ENCODE measurements at places on chromosomes 5 and 9.

- DNase-seq, result no peak
These were observed 16.8 kb downstream of the NR3C1 start for GRCh38 chr5:143386725-143387124.

- no peak for DNase-seq
These were observed 83.2 kb downstream of the USP20 start for GRCh38 chr9:129918296-129918950.

GRCh38 chr5:61313960-61314681, 17.9 kb upstream of the ZSWIM6 start:
- DNase-seq, result no peak

- DNase-seq, result no peak
These were observed 97.8 kb downstream of the ZSWIM6 start for GRCh38 chr5:61429906-61430305.

- DNase-seq, result no peak
These were observed 1.2 kb downstream of the ARRDC1 start for GRCh38 chr9:137606734-137607138.

- DNase-seq, result no peak
These were observed 81.8 kb downstream of the NLN start for GRCh38 chr5:65803699-65804391.

- no peak for DNase-seq
These were observed 505.9 kb upstream of the MEF2C start for GRCh38 chr5:89388872-89389271.

- DNase-seq, result no peak
These were observed 84.9 kb downstream of the ADAMTS12 start for GRCh38 chr5:33806738-33807442.
